ENCODE measurements at places on chromosomes 3 and 15.

- DNase-seq: peak; percentile 8
Observed at GRCh38 chr3:162764808-162765071, 1268.1 kb downstream of the OTOL1 start.

DNA sequence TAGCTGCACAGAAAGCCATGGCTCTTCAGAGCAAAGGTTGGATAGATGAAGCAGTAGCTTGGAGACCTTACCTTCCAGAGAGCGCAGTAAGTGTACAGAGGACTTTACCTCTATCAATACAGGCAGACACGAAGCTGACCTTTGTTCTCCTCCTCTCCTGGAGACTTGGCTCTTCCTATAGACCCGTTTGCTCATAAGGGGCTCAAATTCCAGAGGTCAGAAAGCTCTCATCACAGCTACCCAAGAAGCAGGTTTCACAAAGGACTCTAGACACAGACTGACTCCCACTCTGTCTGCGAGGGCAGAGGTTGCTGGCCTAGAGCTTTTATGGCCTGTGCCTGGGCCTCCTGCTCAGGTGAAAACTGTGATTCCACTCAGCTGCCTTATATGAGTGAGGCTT lies 35.4 kb upstream of the TOPAZ1 start:
- DNase-seq: no peak

DNA sequence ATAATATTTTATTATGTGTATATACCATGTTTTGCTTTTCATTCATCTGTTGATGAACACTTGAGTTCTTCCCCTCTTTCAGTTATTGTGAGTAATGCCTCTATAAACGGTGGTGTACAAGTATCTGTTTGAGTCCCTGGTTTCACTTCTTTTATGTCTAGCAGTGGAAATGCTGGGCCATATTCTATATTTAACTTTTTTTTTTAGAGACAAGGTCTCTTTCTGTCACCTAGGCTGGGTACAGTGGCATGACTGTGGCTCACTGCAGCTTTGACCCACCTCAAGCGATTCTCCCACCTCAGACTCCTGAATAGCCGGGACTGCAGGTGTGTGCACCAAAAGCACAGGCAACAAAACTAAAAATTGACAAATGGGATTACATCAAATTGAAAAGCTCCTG lies 19.9 kb downstream of the GOLM2 start:
- DNase-seq: no peak

- DNase-seq: no peak
Observed at GRCh38 chr15:101277943-101278564, 769 bp upstream of the SELENOS start.

- no peak for DNase-seq
Observed at GRCh38 chr15:49182128-49182527, 12.1 kb downstream of the GALK2 start.

- no peak for DNase-seq
Observed at GRCh38 chr3:155843569-155843968, 10.7 kb downstream of the SLC33A1 start.

All from fibroblast of pulmonary artery (primary cell).